LHCN-M2 (cell line): ENCODE measurements at places on chromosomes 11 and 22.
A peak's percentile ranks its signal among the peaks of the same experiment; 100 is the strongest.

- peak; percentile 69 for DNase-seq
Observed at GRCh38 chr11:37788141-37788877, 1190.3 kb upstream of the RAG2 start.

- DNase-seq: no peak
Observed at GRCh38 chr22:32951807-32952153, 106.4 kb downstream of the SYN3 start.

GRCh38 chr11:16805938-16806337 is 67.5 kb downstream of the C11orf58 start:
- no peak for DNase-seq

- DNase-seq: peak; percentile 90
Observed at GRCh38 chr11:7020183-7020917, at the start of the genes NLRP14 and ZNF214. TSS of gene NLRP14 (plus strand) at chr11:7020479. CDS start at chr11:7038587, 18,108 bp downstream. TSS of gene ZNF214 (minus strand) at chr11:7020346. CDS start at chr11:7002835, 17,511 bp downstream.

GRCh38 chr11:11428714-11429113 is 75.7 kb upstream of the CSNK2A3 start:
- DNase-seq: no peak

DNA sequence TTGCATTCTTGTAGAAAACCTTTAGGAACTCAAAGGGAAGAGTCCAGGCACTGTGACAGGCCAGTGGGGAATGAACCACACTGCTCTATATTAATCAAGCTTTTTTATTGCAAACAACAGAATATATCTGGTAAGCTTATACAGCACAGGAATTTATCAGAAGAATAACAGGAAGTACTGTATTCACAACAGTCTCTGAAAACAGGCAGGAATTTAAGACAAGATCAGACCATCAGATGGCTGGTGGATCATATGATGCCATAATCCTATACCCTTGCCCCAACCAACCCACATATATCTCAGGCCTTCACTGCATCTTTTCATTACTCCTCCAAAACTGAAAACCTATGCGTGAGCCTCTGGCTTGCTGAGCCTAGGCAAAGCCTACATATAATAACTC is 1.0 kb upstream of the HTATIP2 start:
- DNase-seq: no peak

- DNase-seq: peak; percentile 60
Observed at GRCh38 chr11:73184953-73185671, 33.0 kb upstream of the P2RY2 start.

DNA sequence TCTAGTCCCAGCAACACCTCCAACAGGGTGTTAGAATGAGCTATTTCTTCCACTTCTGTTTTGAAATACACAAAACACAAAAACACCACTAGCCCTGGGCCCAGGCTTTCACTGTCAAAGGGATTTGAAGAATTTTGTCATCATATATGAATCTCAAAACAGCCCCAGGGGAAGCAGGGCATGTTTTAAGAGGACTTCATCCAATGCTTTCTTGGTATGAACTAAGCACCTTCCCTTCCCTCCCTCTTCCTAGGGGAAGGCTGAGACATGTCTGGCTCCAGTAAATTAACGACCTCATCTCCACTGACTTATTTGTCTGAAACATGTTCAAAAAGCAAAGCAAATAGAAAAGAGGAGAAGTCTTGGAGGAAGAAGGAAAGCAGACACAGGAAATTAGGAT is 75.7 kb upstream of the INCENP start:
- no peak for DNase-seq

DNA sequence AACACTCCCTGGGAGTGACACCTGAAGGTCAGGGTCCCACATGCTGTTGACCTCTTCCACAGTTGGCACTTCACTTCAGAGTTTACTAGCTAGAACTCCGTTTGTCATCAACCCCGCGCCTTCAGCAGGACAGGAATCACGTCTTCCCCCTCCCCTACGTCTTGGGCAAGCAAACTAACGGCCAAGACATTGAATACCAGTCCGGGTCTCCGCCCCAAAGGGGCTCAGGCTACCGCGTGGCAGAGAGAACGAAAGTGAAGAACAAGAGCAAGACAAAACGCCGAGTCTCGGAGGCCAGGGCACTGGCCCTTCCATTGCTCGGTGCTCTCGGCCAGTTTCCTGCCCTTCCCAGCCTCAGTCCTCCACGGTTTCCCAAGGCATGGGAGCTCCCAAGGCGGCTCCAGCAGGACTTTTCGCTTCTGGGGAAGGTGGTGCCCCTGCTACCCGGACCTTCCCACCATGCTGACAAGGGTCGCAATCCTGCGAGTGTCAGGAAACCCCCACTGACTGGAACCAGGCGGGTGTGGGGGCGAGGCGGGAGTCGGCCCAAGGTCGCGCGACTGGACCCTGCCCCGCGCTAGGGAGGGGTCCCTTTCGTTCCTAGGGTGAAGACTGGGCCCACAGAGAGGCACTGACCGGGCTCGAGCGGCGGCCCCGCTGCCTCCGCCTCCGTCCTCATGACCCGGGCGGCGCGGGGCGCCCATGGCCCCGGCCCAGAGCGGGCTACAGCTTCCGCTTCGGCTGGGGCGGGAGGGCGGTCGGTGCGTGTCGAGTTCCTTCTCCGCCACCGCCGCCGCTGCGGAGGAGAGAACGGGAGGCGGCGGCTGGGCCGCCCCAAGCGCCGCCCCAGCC is at the start of gene GUCD1:
TSS of gene GUCD1 (minus strand) at position 826 of the 852 bp plus-strand sequence. CDS start at position 679, 147 bp downstream.
- peak; percentile 34 for DNase-seq

- peak; percentile 54 for DNase-seq
Observed at GRCh38 chr11:31779374-31779791, 31.7 kb downstream of the PAX6 start.

DNA sequence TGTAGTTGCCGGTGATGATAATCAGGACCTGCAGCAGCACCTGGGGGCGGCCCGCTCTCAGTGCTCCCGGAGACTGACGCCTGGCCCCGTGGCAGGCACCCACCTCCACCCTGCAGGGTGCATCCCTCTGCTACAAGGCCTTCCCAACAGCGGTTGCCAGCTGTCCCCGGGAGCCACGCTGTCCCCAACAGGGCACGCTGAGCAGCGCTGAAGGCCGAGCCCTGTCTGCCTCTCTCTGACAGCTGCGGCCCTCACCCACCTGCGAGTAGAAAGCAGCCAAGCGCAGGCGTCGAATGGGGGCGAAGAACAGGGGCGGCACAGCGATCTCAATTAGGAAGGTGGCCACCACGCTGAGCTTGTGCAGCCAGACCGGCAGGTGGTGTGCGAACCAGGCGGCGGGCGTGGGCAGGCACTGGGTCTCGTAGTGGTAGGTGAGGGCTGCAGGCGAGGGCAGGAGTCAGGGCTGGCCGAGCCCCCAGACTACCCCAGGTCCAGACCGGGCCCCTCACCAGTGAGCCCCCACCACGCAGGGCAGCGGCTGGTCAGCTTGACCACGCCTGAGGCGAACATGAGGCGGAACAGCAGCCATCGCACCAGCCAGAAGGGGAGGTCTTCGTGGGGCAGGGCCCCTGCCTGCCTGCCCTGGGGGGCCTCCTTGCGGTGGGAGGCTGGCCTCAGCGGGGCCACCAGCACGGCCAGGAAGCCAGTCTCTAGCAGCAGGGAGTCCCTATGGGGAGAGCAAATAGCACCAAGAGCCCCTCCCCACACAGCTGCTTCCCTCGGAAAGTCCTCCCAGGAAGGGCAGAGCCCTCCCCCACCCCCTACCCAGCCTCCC is 1.5 kb downstream of the LMF2 start:
- no peak for DNase-seq

DNA sequence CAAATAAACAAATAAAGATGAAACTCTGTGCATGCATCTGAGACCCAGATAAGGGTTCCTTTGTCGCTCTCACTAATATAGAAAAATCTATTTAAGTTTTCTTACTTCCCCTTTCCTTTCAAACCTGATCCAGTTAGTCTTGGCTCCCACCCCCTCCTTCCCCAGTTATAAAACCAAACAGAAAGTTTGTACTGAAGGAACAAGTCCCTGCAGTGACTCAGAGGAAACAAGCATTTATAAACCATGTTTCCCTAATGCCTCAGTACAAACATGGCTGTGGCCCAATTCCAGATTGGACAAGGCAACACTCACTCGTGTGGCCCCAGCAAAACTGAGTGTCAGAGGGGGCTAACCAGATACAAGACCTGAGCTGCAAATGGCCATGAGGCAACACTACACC is 65.5 kb upstream of the ARHGAP20 start:
- DNase-seq: peak; percentile 64

DNA sequence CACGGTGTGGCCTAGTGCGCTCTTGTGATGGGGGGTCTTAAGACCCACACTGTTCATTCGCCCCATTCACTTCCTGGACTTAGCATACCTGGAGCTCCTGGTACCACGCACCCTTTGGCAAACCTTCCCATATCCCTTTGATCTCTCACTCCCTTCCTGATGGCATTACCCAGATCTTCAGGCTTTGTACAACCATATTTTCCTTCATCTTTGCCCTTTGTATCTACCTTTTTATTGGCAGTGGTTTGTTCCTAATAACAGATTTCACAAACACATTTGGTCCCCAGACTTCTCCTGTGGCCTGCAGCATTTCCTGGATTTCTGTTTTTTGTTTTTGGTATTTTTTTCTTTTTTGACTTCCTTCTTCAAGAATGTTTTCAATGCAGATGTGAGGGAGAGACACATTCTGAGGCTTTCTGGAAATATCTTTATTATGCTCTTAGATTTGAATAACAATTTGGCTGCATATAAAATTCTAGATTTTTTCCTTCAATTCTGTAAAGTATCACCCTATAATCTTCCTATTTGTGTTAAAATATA is 16.1 kb upstream of the IFITM3 start:
- no peak for DNase-seq

- DNase-seq: no peak
Observed at GRCh38 chr22:37972527-37972926, 11.8 kb downstream of the SOX10 start.

- no peak for DNase-seq
Observed at GRCh38 chr11:102729849-102730815, 5.4 kb upstream of the MMP8 start.

DNA sequence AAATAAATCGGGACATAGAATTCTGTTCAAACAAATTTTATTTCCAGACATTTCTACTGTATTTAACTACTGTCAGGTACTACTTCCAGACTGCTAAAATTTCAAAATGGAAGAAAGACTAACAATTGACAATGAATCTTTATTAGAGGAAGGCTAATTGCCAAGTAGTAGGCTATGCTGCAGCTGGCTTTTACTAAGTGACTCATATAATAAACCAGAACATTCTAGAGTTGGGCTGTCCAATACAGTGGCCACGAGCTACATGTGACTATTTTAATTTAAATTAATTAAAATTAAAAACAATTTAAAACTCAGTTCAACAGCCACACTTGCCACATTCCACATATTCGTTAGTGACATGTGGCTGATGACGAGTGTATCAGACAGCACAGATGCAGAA is 27.6 kb downstream of the CHKA start:
- peak; percentile 6 for DNase-seq

DNA sequence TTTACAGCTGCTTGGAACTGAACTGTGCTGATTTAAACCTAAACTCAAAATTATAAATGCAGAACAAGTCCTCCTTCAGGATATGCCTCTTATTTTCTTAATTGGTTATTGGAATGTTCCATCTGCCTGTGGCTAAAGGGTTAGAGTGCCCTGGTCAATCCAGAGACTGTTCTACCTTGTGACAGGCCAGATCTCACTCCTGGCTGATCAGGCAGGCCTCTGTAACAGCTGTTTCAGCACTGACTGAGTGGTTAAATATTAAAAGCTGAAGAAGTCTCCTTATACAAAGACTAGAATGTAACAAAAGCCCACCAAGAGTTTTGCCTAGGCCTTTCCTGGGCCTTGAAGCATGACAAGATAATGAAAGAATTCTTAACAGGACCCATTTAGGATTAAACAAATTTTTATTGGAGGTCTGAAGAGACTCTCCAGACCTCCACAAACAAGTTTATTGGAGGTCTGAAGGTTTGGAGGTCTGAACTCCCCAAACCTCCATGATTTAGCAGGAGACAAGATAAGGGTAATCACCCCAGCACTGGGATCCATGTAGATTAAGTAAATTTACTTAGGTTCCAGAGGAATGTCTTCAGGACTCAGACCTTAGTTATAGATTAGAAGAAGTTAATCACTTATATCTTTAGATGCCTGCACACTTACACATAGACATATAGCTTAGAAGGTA is 35.8 kb downstream of the TMPRSS5 start:
- peak; percentile 58 for DNase-seq

DNA sequence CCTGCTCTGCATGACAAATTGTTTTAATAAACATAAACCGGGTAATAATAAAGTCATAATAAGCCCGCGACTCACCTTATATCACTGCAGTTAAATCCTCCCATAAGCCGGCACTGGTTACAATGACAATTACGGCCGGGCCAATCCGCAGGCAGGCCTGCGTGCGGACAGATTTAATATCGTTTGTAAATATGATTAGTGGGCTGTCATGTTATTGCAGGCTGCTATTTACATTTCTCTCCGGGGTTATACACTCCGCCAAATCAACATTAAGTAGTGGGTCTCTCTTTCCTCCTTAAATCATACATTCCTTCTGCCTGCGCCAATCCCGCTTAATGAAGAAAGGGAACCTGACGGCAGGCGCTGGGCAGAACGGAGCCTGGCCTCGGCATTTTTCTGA is 51.8 kb upstream of the LMO1 start:
- DNase-seq: no peak

DNA sequence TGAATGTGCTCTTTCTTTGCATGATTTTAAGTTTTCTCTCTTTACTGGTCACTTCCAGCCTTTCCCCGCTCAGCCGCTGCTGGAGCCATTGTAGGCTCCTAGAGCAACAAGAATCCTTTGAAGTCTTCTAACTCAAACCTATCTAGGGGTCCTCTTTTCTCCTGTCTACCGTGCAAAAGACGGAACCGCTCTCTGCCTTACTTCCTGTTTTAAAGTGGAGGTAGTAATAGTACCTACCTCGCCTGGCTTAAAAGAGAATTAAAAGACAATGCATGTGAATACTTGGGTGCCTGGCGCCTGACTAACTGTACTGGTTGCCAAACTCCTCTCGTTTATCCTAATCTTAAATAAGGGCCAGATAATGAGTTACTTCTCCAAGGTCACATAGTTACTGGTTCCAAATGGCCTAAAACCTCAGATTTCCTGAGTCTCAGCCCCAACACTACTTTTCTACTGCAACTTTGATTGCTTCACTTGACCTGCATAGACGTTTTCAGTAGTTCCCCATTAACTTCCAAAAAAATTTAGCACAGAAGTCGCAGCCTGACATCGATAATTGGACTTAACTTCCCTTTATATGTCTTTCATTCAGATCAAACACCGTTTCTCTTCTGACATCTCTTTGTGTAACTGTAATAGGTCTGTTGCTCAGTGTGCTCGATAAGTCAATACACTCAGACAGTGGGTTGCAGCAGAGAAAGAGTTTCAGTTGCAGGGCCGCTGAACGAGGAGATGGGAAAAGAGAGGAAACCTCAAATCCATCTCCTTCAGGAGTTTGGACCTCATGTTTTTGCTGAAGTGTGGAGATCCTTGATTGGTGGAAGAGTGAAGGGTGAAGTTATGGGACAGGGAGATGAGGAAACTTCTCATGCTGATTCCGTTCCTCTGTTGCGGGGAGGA is 891 bp downstream of the SAMM50 start:
- no peak for DNase-seq
